Upper lobe of left lung (tissue), 6 donors: ENCODE measurements at places on chromosomes 12 and 14.
A peak's percentile ranks its signal among the peaks of the same experiment; 100 is the strongest.

DNA sequence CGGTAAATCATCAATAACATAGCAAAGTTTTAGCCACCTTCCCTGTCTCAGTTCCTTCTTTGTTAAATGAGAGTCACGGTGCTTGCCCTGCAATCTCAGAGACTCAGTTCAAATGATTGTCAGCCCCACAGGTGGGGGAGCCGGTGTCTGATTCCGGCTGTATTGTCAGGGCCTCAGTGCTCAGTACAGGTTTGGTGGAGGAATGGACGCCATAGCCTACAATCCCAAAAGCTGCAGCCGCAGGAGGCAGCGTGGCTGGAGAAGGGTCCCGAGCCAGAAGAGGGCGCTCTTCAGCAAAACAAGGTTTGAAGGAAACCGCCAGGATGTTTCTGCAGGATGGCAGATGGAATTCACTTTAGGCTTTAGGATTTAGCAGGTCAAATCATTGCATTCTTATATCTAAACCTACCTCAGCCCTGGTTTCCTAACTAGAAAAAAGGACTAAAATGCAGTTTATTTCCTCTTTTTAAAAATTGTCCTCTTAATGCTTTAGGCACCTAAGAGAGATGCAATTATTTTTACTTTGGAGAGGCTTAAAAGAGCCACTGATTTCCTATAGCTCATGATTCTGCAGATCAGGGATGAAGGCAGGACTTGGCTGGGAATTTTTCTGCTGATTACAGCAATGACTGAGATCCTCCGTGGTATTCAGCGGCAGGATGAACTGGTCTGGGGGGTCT is 29.2 kb downstream of the FOS start:
- DNase-seq, result peak; percentile 37

DNA sequence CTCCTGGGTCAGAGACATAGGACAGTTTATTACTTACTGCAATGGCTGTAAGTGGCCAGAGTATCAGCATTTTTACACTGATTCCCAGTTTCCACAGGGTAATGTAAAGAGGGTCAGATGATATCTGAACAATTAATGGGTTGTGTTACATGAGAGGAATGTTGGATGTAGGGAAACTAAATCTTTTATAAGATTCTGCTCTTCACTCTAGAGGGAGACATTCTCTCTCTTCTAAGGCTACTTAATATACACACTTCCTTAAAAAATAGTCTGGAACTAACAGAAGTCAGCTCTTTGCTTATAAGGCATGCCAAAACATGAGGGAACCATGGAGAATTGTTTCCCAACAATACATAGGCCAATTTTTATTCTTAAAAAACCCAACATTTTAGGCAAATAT is 389.8 kb downstream of the ETNK1 start:
- no peak for DNase-seq

DNA sequence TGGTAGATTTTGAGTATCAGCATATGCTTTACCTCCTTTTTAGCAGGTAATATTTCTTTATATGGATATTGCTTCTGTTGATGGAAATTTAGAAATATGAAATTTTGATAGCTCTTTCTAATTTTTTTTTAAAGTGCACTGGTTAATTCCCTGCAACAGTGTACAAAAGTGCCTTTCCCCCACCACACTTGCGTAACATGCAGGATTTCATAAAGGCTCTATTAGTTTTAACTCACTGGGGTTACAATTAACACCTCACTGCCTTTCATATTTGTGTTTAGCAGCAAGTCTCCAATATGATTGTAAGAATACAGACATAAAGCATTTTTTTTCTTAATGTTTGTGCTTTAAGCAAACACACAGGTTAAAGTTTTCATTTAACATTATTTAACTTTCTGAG is 25.6 kb downstream of the MNAT1 start:
- no peak for DNase-seq

GRCh38 chr14:59265808-59266207 is 77.3 kb downstream of the DAAM1 start:
- DNase-seq, result no peak

DNA sequence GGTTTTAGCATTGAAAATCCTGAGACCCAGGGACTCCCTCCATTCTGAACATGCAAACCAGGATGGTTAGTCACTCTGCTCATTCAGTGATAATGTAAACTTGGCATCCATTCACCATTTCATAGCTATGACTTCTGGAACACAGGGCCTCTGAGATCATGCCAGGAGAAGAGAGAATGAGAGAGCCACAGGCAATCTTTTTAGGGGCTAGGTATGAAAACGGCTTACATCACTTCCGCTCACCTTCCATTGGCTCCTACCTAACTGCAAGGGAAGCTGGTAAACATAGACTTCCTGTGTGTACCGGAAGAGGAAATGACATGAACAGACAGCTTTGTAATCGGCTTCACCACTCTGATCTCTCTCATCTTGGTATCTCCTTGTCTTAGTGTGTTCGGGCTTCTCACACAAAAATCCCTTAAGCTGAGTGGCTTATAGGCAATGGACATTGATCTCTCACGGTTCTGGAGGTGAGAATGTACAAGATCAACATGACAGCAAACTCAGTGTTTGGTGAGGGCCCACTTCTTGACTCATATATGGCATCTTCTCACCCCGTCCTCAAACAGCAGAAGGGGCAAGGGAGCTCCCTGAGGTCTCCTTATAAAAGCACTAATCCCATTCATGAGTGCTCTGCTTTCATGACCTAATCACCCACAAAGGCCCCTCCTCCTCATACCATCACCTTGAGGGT is 465.9 kb upstream of the TBX3 start:
- DNase-seq, result no peak

DNA sequence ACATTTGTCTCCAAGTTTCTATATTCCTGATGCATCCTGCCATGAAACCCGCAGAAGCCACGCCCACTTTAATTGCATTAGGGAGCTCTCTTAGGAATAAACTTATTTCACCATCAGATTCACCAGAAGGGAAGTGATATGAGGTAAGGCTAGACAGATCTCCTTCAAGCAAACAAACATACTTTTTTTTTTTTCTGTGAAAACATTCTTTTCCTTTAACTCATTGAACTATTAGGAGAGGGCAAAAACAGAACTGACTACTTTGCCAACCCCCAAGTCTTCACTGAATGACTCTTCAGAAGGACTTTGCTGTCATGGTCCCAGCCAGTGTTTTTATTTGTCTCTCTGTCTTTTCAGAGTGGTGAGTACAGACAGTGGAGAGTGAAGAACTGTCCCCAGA is 48.4 kb downstream of the GTF2A1 start:
- DNase-seq, result no peak

- no peak for DNase-seq
Observed at GRCh38 chr14:22200977-22201605, 387.9 kb downstream of the DAD1 start.

GRCh38 chr14:67514650-67515385 is 18.3 kb upstream of the PLEKHH1 start:
- peak; percentile 91 for DNase-seq

DNA sequence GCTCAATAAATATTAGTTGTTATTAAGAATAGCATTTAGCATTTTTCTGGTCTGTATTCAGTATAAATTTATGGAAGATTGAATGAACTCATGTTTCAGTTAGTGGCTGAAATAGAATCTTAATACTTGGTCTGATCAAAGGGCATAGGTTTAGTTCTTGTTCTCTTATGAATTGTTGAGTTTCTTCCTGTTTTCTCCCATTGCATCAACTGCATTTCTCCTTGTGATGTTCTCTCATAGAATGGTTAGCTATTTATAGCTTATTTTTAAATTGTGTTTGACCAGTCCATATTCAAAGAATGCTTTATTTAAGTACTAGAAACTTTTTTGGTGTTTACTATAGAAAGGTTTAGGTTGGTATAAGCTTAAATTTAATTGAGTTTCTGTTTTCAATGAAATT is 29.8 kb downstream of the APAF1 start:
- no peak for DNase-seq

DNA sequence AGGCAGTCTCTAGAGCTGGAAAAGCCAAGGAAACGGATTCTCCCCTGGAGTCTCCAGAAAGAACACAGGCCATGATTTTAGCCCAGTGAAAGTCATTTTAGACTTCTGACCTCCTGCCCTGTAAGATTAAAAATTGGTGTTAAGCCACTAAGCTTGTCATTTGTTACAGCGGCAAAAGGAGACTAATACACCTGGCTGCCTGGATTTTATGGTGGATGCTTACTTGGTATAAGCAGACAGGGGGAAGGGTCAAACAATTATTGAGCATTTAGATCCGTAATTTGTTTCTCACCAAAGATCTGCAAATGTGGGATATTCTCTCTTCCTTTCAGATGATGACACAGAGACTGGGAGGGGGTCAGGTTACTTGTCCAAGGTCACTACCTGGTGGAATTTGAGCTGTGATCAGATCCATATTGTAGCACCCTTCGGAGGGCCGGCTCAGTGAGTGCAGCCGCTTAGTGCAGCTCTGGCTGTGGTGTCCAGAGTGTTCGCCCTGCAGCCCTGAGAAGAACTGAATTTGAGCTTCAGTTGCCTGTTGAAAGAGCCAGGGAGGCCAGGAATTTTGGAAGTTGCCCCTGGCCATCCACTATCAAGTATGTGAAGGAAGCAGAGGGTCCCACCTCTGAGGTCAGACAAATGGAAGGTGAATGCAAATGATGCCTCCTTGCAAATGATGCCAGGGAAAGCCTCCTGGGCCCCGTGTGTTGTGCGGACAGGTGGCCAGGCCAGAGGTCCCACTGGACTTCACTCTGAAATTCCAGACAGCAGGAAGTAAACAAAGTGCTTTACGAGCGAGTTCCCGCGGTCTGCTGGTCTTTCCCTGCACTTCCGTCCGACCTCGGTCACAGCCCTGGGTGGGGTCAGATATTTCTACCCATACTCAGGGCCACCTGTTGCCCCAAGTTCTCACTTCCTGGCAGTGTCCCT is 15.1 kb downstream of the GLRX5 start:
- DNase-seq, result no peak

DNA sequence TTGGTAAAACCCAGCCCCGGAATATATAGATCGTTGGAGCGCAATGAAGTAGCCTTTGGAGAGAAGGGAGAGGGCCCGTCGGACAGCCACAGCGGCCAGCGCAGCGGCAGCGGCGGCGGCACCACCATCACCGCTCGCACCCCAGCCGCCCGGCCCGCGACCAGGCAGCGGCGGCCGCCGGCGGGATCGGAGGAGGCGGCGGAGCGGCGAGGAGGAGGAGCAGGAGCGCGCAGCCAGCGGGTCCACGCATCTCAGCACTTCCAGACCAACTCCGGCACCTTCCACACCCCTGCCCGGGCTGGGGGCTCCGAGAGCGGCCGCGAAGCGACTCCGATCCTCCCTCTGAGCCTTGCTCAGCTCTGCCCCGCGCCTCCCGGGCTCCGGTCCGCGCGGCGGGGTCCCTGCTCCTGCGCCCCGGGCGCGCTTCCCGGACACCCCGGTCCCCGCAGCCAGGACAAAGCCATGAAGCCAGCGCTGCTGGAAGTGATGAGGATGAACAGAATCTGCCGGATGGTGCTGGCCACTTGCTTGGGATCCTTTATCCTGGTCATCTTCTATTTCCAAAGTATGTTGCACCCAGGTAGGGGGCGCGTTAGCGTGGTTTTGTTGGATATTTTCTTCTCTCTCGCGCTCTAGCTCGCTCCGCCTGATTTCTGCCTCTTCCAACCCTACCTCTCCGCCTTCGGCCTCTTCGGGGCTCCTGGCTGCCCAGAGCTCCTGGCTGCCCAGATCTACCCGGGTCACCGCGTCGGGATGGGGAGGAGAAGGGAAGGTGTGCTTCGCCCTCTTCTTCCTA is 400 bp downstream of the CHST11 start:
- peak; percentile 73 for DNase-seq

- no peak for DNase-seq
Observed at GRCh38 chr14:57822081-57822480, 43.8 kb downstream of the SLC35F4 start.

DNA sequence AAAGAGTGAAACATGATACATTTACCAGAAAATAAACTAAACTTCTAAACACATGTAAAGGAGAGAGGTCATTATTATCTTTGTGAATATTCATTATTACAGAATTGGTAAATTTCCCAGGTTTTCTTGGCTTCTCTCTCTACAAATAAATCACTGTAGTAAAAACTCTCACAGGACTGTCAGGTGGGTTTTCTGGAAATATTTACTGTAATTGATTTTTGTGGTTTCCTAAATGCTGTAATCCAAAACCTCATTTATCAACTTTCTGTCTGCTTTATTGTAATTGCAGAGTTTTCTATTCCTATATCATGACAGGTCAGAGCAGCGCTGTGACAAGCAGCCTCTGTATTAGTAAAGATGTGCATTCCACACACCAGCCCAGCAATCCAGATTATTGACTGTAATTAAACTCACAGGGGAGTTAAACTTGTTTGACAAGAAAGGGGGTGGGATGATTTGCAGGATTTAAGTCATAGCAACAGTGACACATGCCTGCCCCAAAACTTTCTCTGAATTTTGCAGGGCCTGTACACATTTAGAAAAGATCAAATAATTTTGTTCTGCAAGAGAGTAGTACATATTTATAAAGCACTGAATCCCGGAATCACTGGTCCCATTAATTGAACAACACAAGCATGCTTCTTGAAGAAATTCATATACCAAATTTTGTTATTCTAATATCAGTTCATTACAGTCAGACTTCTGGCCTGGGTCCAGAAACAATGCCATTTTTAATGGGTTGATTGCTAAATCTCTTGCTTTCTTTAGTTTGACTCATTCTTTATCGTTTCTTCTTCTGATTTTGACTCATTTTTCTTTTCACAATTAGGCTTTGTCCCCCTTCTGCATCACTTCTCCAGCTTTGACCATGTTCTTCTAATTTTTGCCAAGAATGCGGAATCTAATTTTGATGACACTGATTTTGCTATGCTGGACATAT is 42.2 kb downstream of the PTPRO start:
- no peak for DNase-seq

GRCh38 chr12:77388445-77389265 is 323.3 kb upstream of the E2F7 start:
- DNase-seq, result no peak

DNA sequence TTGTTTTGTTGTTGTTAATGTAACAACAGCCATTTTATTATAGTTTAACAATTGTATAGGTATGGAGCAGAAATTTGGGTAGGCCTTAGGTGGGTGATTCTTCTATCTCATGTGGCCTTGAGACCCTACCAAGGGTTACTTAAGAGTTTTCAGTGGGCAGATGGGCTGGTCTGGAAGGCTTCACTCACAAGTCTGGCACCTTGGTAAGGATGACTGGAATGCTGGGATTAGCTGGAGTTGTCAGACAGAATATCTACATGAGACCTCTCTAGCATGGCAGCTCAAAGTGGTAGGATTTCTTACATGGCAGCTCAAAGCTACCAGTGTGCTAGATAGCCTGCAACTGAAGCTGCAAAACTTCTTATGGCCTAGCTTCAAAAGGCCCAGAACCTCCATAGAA is 2.2 kb upstream of the MARS1 start:
- no peak for DNase-seq

- no peak for DNase-seq
Observed at GRCh38 chr14:22594156-22594716, 3.9 kb upstream of the ABHD4 start.

- DNase-seq, result no peak
Observed at GRCh38 chr14:71331403-71331802, 424.1 kb downstream of the PCNX1 start.

GRCh38 chr12:28859551-28859950 is 289.5 kb upstream of the FAR2 start:
- DNase-seq, result no peak

GRCh38 chr12:129269756-129270495 is 416.6 kb downstream of the GLT1D1 start:
- DNase-seq, result no peak
